ENCODE measurements at places on chromosomes 13 and 19. TPM values are rescaled to one million over a fixed set of nuclear protein-coding genes. Genes with fewer than 3 reads are reported as not detected.

Gene OR7A5
- not detected for total RNA-seq

Gene CD70
- 1.9 TPM for total RNA-seq

Gene LMTK3
- 18.5 TPM for total RNA-seq

Gene PGLYRP1
- total RNA-seq, result not detected

Gene TEX101
- not detected for total RNA-seq

Gene RDH8
- total RNA-seq, result not detected

DNA sequence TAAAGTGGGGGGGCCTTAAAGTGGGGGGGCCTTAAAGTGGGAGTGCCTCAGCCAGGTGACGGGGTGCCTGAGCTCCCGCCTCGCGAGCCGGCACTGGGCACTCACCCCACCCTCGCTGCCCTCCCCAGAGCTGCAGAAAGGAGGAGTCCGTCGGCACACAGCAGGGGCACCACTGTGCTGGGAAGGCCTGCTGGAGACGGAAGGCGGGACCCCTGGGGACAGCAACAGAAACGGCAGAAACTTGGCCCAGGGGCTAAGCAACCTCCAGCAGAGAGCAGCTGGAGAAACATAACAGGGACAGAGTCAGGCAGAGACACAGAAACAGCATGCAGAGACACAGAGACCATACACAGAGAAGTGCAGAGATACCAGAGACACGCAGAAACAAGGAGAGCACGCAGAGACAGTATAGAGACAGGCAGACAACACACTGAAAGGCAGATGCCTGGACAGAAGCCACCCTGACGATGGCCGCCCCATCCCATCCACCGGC is 7.9 kb downstream of the CFD start:
- DNase-seq, result no peak

GRCh38 chr13:90142251-90142650 is 1205.2 kb upstream of the MIR17HG start:
- DNase-seq, result no peak

DNA sequence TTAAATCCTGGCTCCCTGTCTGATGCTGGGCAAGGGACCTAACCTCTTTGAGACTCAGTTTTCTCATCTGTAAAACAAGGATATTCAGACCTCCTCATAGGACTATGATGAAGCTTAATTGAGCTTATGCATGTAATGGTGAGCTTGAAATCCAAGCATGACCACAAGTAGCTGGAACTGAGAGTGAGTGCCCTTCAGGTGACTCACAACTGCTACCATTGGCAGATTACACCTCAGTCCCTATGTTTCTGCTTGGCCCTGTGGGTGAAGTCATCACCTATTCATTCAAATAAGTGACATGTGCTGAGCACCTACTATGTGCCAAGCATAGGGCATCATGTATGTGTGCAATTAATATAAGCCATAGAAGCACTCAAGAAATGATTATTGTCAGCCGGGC is 25.7 kb downstream of the NOVA2 start:
- no peak for DNase-seq

DNA sequence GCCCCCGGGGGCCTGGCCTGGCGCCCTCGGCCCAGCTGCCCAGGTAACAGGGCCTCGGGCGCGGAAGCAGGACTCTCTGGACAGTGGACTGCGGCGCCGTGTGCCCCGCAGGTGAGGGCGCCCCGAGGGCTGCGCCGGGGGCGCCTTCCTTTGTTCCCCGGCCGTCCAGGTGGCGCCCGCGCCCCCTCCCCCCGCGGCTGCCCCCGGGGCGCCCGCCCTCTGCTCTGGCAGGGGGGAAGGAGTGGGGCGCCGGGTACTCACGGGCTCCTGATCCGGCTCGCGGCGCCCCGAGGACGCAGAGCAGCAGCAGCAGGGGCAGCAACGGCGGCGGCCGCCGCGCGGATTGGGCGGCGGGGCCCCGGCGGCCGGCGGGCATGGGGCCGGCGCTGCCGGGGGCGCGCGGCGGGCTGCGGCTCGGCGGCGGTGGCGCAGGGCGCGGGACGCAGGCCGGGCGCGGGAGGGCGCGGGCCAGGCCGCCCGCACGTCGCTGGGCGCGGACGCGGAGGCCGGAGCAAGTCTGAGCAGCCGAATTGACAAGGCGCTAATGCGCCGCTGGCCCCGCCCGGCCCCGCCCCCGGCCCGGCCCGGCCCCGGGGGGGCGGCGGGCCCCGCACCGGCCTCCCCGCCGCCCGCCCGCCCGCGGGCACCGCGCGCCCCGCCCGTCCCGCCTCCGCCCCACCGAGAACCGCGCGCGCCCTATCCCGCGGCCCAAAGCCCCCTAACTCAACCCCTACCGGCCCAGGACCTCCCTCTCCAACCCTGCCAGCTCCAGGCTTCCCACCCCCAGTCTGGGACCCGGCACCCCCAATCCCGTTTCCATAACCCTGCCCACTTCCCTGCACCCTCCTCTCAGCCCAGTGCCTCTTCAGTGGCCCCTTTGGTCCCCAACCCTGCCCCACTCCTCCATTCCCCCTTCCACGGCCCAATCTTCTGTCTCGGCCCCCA is at the start of gene CRLF1:
CRLF1 (minus strand) TSS at position 519 of the 945 bp plus-strand sequence; CDS start at position 376, 143 bp downstream.
- no peak for DNase-seq

- DNase-seq, result peak; percentile 49
These were observed 78.3 kb downstream of the CYSLTR2 start for GRCh38 chr13:48731957-48732569.

GRCh38 chr13:59280297-59280696 is 883.4 kb downstream of the DIAPH3 start:
- no peak for DNase-seq

DNA sequence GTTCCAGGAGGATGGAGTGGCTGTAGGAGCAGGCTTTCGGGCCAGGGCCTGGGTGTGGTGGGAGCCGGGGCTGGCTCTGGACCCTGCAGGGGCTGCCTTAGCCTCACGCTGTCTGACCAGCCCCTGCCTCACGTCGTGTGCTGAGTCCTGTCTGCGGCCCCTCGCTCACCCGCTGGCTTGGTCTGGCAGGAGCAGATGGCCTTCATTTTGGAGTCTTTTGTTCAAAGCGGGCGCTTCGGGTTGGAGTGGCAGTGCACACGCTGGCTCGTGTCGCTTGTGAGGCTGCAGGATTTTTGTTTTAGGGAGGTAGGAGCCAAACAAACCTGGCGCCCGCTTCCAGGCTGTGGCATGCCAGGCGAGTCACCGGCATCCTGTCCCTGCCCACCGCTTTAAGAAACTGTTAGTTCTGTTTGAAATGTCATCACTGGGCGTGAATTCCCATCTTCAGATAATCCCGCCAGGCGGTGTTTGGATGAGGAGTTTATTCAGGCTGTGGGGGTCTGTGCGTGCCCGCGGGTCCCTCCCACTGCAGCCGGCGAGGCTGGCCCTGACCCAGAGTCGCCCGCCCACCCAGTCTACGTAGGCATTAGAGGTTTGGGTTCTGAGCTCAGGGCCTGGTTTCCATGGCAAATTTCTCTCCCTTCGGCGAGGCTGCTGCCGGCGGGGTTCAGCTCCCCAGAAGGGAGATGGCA is 89.8 kb downstream of the KDM4B start:
- no peak for DNase-seq

DNA sequence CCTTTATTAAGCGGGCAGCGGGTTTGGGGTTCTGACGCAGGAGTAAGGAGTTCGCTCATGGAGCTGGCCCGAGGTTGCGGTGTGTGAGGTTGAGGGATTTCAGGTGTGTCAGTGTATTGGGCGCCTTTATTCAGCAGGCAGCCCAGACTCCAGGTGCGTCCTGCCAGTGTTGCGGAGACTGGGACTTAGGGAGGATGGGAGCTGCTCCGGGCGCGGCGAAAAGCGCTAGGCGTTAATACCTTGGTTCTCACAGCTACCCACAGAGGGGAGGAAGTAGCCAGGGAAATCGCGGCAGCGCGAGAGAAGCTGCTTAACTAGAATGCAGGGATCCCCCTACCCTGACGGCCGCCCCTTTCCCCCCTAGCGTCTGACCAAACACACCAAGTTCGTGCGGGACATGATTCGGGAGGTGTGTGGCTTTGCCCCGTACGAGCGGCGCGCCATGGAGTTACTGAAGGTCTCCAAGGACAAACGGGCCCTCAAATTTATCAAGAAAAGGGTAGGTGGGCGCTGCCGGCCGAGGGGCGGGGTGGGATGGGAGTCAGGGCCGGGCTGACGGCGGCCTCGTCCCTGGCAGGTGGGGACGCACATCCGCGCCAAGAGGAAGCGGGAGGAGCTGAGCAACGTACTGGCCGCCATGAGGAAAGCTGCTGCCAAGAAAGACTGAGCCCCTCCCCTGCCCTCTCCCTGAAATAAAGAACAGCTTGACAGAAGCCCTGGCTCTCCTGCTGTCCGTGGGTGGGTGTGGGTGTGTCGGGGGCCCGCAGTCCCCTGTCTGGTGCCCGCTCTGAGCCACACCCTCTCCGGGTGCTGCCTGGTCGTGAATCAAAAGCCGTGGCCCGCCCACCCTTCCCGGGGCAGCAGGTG is 1.1 kb downstream of the RPL36 start:
- DNase-seq, result peak; percentile 37

- no peak for DNase-seq
These were observed 43.8 kb downstream of the SPTBN4 start for GRCh38 chr19:40510526-40511115.

- DNase-seq, result no peak
These were observed 130.9 kb downstream of the DIAPH3 start for GRCh38 chr13:60032851-60033250.

GRCh38 chr13:61415058-61415721 is 459 bp downstream of the PCDH20 start:
- DNase-seq, result no peak

DNA sequence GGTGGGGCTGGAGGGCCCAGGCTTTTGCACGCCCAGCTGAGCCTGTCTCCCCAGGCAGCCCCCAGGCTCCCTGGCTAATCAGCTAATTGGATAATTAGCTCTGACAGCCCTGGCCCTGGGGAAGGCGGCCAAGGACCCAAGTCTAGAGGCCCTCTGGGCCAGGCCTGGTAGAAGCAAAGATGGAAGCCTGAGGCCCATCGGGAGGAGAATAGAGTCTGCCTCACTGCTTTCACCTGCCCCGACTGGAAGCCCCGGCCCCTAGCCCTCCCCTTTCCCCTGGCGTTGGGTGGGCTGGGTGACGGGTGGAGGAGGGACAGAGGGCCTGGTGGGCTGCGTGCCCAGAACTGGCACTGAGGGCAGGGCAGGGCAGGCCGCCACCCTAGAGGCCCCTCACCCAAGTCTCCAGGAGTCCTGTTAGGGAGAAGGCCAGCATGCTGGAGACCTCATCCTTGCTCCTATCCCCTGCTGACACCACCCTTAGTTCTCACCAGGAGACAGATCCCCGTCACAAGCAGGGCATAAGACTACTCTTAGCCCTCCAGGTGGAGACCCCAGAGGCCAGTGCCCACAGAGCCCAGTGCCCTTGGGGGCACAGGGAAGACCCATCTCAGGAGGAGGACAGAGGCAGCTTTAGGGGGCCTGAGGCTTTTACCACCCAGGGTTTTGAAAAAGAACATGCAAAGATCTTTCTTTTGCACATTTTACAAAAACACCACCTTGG is 12.0 kb downstream of the LYL1 start:
- DNase-seq, result peak; percentile 16

GRCh38 chr19:9917321-9917720 is 19.0 kb downstream of the OLFM2 start:
- no peak for DNase-seq

DNA sequence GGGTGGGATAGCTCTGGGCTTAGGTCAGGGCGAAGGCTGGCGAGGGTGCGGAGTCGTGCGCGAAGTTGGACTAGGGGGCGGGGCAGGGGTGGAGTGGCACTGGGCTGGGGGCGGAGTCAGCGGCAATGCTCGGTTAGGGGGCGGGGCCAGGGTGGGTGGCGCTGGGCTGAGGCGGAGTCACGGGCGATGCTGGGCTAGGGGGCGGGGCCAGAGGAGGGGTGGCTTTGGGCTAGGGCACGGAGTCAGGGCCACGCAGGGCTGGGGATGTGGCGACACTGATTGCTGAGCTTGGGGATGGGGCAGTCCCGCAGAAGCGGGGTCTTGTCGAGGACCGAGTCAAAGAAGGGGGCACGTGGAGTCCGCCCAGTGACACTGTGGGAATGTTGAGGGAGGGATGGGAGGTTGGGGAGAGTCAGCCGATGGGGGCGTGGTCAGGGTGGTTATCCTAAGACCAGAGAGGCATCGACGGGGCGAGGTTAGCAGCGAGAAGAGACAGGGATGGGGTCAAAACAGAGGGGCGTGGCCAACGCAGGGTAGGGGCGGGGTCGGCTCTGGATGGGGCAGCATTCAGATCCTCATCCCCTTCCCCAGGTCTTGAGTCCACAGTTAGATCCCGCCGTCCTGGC is 8.7 kb downstream of the HOMER3 start:
- DNase-seq, result peak; percentile 73

Measured in CD4-positive, alpha-beta memory T cell (primary cell).